ENCODE measurements at places on chromosomes 1 and 21. TPM values are rescaled to one million over a fixed set of nuclear protein-coding genes. Genes with fewer than 3 reads are reported as not detected.

CHAF1B gene
- total RNA-seq, result 28.9 TPM

GRCh38 chr1:34984435-34984792, 733 bp downstream of the TMEM35B start:
- H3K4me3 ChIP-seq, result peak overlapping the region; percentile 99
- H3K27me3 ChIP-seq, result no peaks in the 10 kb centered on the region
- peaks cover 33% of the 10 kb centered on the region for H3K4me1 ChIP-seq
- peak overlapping the region; percentile 97 for H3K27ac ChIP-seq

GRCh38 chr1:231706934-231707333, 80.3 kb downstream of the DISC1 start:
- no peak for DNase-seq
- H3K27me3 ChIP-seq, result no peaks in the 10 kb centered on the region
- peaks cover 4% of the 10 kb centered on the region for H3K4me1 ChIP-seq
- H3K36me3 ChIP-seq, result peaks cover 4% of the 10 kb centered on the region

DNA sequence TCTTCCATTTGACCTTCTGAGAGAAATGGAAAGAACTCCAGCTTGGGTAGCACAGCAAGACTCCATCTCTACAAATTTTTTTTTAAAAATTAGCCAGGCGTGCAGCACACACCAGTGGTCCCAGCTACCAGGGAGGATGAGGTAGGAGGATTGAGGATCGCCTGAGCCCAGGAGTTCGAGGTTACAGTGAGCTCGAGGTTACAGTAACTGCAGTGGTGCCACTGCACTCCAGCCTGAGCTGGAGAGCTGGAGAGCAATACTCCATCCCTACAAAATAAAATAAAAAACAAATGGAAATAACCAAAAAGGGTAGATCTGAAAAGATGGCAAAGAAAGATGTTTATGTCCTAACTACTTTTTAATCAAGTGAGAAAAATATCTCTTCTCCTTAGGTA, 14.5 kb downstream of the POGZ start:
- peaks cover 16% of the 10 kb centered on the region for H3K36me3 ChIP-seq
- H3K4me3 ChIP-seq, result no peak overlapping the region
- DNase-seq, result no peak
- no peak overlapping the region for H3K27ac ChIP-seq
- no peaks in the 10 kb centered on the region for H3K27me3 ChIP-seq

CCDC185 gene
- not detected for total RNA-seq

Measured in activated CD8-positive, alpha-beta memory T cell treated with anti-CD3 and anti-CD28 coated beads, Interleukin-2, amount 10 ng/mL, durations not matched to agents 7 days and 5 days (primary cell).